NCI-H1417 (cell line): ENCODE measurements at places on chromosomes 6 and 20.

GRCh38 chr6:138656364-138657064 lies 117.1 kb upstream of the CCDC28A start:
- DNase-seq: peak; percentile 57

- DNase-seq: peak; percentile 91
Observed at GRCh38 chr6:135181333-135182070, 394 bp downstream of the MYB start.

- no peak for DNase-seq
Observed at GRCh38 chr6:113129991-113130390, 727.2 kb upstream of the MARCKS start.

GRCh38 chr20:39716796-39717341 lies 754.7 kb downstream of the DHX35 start:
- no peak for DNase-seq

GRCh38 chr20:23622839-23623343 lies 14.9 kb downstream of the CST3 start:
- no peak for DNase-seq

GRCh38 chr20:699811-700338 lies 24.3 kb upstream of the SCRT2 start:
- DNase-seq: no peak
